Cardiac ventricle fibroblast (primary cell): ENCODE measurements at places on chromosomes 5 and 9. TPM values are rescaled to one million over a fixed set of nuclear protein-coding genes. Genes with fewer than 3 reads are reported as not detected.

The CERCAM gene
- total RNA-seq: 242 and 250 TPM in 2 replicates

The IER5L gene
- 71.9 and 97.2 TPM in 2 replicates for total RNA-seq

The CEL gene
- total RNA-seq: 0.10 and 0.50 TPM in 2 replicates

The RAPGEF1 gene
- 15.0 and 34.8 TPM in 2 replicates for total RNA-seq
